ENCODE measurements at places on chromosomes 2 and 18.

- no peak for DNase-seq
Observed at GRCh38 chr2:221070106-221070505, 502.0 kb downstream of the EPHA4 start.

GRCh38 chr2:17043173-17043572 is 377.5 kb upstream of the CYRIA start:
- no peak for DNase-seq

GRCh38 chr2:122340246-122340645 is 584.8 kb downstream of the TSN start:
- peak; percentile 0 for DNase-seq

DNA sequence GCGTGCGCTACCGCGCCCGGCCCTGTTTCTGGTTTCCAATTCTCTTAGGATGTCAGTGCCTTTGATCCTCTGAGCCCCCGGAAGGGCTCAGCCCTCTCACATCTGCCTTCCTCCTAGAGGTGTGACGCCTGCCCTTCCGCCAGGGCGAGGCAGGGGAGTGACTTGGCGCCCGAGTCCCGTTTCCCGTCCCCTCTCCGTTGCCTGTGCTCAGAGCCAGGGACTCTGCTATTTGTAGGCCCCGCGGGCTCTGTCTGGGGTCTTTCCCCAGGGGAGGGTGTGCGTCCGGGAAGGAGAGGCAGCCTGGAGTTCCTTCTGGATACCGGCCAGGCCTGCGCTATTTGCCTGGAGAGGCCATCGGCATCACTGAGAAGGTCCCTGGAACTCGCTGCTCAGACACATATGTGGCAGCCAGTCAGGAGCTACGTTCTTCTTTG is 103.7 kb upstream of the TAF1B start:
- DNase-seq: no peak

DNA sequence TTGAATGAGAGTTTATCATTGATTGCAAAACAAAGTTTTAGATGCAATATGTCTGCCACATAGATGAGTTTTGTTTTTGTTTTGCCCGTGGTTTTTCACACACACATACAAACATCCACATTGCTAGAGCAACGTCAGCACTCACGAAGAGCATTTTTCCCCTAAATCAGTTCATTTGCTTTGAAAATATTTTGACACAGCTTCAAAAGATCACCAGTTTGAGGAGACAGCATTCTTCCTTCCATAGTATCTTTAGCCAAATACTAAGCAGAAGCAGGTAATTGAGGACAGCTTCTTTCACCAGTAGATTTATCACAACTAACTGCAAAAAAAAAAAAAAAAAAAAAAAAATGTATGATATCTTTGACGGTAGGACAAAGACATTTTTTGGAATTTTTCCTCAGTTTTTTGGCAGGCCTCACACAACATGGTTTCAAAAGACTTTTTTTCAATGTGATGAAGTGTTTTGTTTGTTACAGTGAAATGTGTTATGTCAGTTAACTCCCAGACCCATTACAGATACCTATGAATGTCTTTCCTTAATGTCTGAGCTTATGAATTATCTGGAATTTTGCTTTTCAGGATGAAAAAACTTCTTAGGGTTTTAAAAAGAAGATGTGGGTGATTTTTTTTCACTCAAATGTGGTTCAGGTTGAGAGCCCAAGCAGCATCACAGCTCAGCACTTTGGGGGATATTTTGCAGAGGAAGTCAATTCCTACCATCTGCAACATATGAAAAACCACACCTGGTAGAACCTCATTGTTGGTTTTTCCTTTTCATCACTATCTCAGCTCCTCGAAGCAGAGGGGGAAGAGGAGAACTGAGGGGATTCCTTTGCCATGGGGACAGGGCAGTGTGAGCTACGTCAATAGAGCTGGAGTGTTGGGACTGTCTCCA is 31.6 kb downstream of the AOX1 start:
- DNase-seq: no peak

GRCh38 chr2:236642125-236642524 is 72.5 kb downstream of the ACKR3 start:
- no peak for DNase-seq

DNA sequence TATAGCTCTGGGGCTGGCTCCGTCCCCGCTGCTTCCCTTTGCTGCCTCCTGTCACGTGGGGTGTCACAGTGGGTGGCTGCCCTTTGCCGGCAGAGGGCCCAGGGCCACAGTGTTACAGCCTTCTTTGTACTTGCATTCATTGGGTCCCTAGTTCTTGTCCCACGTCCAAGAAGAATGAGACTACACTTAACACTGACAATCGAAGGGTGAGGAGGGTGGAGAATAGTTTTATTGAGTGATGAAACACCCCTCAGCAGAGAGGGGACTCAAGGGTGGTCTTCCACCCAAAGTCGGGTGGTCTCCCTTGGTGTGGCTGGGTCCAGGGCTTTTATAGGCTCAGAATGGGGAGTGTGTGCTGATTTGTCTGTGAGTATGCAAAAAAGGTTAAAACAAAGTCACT is 1.9 kb downstream of the ATG4B start:
- DNase-seq: no peak

GRCh38 chr2:232838406-232838874 is 31.6 kb upstream of the SNORC start:
- no peak for DNase-seq

- DNase-seq: no peak
Observed at GRCh38 chr2:33786881-33787280, 187.8 kb upstream of the FAM98A start.

GRCh38 chr2:240523451-240524281 is 34.1 kb downstream of the ANKMY1 start:
- no peak for DNase-seq

DNA sequence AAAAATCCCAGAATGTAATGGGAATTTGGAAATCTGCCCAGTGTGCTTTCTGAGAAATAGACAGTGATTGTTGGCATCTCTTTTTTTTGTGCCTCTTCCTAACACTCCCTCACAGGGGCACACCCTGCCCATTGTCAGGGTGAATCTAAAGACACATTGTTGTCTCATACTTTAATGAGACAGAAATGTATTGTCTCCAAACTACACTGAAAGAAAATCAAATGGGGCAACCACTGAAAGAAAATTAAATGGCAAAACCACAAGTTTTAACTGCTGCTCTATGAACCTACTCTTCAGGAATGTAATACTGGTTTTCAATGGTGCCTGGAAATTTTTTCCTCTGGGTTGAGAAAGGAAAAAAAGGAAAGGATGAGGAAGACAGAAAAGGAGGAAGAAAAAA is 43.2 kb upstream of the GLS start:
- no peak for DNase-seq

- DNase-seq: no peak
Observed at GRCh38 chr2:40126006-40126405, 325.9 kb downstream of the SLC8A1 start.

GRCh38 chr2:224281374-224281773 is 120.5 kb downstream of the FAM124B start:
- DNase-seq: no peak

DNA sequence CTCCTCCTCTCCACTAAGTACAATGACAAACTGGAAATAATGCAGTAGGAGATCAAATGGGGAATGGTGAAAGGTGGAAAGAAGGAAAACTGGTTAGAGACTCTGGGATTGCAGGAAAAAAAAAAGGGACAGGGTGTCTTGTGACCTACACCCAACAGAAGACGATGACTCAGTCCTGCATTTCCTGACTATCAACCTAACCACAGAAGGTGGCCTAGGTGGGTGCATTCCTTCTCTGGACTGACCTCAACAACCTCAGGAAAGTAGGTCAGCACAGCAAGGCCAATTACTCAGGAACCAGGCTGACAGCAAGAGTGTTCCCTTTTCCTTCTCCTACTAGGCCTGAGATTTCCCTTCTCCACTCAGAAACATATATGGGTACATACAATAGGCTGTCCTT is 1386.4 kb upstream of the ZEB2 start:
- no peak for DNase-seq

DNA sequence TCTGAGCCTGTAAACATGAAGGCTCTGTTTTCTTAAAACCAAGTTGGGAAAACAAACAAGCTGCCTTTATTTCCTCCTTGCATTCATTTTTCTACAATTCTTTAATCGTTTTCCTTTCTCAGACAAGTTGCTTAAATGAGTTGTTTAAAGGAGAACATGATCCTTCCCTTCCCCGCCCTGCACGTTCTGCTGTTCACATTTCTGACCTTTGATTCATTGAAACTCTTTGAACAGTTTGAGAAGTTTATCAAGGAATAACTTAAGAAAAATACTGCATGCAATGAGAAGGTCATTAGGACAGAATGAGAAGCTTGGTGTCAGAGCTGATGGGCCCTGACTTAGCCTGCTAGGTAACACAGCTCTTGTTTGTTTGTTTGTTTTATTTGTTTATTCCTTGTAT is 181.6 kb downstream of the PARD3B start:
- DNase-seq: no peak

GRCh38 chr2:15770606-15771005 is 169.7 kb upstream of the MYCN start:
- DNase-seq: no peak

- DNase-seq: no peak
Observed at GRCh38 chr2:54945391-54946219, 104.6 kb downstream of the RTN4 start.

DNA sequence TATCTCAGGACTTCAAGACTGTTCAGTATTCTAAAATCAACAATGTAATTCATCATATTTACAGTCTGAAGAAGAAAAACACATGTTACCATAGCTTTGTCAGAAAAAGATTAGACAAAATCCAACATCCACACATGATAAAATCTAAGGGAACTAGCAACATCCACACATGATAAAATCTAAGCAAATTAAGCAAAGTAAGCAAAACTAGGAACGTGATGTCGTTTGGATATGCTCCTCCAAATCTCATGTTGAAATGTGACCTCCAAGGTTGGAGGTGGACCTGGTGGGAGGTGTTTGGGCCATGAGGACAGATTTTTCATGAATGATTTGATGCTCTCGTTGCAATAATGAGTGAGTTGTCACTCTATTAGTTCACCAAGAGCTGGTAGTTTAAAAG is 717.3 kb upstream of the HS6ST1 start:
- DNase-seq: no peak

DNA sequence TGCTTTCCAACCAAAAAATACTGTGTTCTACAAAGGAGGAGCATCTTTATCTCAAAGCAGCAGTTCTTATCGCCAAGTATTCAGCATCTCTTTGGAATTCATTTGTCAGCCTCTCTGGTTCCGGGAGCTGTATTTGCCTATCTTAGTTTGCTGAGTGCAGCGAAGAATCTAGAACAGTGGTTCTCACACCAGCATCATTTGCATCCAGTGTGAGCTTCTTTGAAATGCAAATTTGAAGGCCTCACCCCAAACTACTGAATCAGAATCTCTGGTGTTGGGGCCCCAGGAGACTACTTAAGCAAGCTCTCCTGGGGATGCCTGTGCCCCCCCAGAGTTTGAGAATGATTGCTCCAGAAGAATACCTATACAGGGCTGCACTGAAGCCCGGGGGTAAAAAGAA is 1.5 kb upstream of the PTPN2 start:
- no peak for DNase-seq

GRCh38 chr2:29841386-29842004 is 79.9 kb downstream of the ALK start:
- no peak for DNase-seq

DNA sequence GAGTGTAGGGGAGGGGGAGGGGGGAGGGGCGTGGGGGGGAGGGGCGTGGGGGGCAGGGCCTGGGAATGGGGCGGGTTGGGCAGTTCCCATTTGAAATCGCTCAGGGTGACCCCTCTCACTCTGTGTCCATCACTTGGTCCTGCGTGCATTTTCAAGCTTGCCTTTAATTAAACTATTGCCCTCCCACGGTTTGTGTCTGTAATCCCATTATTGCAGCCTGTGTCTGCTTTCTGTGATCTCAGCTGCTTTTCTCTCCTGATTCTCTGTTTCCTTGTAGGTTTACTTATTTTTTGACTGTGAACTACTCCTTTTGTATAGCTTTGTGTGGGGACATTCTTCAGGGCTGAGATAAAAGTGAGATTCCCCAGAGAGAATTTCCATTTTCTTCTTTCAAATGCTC is 1.3 kb downstream of the DCDC2C start:
- DNase-seq: no peak

All from NCI-H2107 (cell line).